MV-4-11 (cell line): ENCODE measurements at places on chromosomes 5 and 9.

- DNase-seq, result no peak
Measured at GRCh38 chr5:168209997-168210396, 81.4 kb upstream of the WWC1 start.

GRCh38 chr9:124440786-124441185 lies 9.5 kb upstream of the ADGRD2 start:
- DNase-seq, result no peak

GRCh38 chr9:89731262-89732182 lies 126.7 kb downstream of the GADD45G start:
- DNase-seq, result no peak

GRCh38 chr5:4130819-4131218 lies 535.2 kb downstream of the IRX1 start:
- no peak for DNase-seq

DNA sequence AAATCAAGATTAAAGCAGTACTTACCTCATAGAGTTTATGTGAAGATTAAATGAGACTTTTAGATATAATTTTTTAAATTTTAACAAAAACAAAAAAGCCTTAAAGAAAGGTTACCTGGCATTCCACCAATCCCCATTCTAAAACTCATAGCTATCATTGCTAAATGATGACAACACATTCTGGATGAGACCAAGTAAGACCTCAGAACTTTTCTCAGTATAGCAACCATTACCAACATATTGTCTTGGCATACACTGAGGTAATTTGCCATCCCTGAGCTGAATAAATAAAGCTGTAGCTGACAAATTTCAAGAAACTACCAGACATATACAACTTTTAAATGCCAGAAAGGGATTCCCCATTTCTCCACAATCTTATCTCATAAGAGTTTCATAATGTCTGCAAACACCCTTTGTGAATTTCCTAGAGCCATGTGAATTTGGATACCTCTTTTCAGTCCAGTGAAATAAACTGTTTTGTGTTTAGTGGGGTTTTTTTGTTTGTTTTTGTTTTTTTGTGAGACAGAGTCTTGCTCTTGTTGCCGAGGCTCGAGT lies 29.5 kb downstream of the RANBP3L start:
- DNase-seq, result no peak

DNA sequence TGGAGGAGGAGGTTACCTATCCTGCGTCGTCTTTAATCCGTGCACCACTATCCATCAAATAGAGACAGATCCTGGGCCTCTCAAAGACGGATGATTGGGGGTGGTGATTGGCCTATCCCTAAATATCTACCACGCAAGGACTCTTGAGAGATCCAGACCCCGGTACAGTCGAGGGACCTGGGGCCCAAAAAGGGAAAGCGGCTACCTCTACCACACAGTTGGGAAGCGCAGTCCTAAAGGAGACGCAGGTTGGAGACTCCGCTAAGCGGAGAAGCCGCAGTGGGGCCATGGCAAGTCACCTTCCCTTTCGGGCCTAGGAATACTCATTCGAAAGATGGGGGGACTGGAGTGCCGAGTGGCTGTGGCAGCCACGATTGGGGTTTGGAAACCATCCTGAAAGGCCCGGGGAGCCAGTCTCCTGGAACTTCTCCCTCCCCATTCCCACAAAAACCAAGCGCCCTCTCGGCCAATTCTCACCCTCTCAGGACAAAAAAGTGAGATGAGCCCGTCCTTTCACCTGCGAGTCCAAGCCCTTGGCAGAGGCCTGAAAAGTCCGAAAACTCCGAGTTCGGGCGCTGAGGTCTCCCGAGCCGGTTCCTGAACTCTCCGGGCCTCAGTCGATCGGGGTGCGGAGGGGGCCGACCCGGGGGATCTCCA lies 499 bp upstream of the FOXE1 start:
- DNase-seq, result no peak

GRCh38 chr5:99243111-99243510 lies 314.3 kb upstream of the CHD1 start:
- no peak for DNase-seq

DNA sequence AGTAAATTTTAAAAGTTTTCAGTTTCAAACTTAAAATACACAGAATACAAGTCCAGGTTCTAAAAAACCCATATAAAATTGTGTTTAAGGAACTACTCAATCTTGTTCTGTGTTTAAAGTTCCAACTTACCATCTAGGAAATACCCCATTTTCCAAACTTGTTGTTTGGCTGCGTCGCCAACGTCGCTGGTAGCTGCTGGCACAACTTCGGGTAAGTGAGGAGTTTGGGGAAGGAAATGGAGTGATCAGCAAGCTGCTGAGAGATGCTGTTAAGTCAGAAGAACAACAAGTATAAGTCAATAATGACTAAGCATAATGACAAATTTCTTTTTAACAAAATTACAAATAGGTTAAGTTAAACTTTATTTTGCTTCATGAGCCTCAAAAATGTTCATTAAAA lies 71.3 kb upstream of the RAPGEF6 start:
- DNase-seq, result no peak

DNA sequence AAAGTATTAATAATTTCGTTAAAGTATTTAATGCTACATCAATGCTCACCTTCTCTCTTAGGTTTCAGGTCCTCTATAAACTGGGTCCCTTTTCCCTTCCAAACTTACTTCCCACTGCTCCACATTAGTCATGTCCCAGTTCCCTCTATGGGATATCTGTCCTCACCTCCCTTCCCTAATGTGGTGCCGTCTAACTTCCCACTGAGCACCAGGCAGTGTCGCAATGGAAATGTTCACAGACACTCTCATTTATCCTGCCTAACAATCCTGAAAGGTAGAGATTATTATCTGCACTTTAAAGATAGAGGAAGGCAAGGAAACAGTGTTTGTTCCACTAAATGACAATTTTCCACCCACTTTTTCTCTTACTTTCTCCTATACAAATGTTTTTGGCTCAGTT lies 329.7 kb downstream of the CWC27 start:
- DNase-seq, result no peak

GRCh38 chr5:39569857-39570256 lies 145.1 kb upstream of the DAB2 start:
- DNase-seq, result no peak

DNA sequence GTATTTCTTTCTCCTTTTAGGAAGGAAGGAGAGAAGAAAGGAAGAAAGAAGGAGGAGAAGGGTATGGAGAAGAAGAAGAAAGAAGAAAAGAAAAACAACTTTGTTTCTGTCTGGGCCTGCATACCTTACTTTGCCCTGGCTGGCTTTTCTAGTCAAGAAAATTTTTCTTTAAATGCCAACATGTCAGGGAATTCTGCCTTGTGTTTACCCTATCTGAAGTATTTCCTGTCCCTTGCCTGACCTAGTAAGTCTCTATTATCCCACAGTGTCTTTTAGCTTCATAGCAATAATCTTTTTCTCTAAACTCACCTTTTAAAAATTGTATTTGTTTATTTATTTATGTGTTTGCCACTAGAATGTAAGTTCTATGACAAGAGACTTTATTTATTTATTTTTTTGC lies 1864.1 kb downstream of the EFNA5 start:
- DNase-seq, result no peak

- DNase-seq, result no peak
Measured at GRCh38 chr9:136058084-136058483, 37.0 kb downstream of the NACC2 start.

DNA sequence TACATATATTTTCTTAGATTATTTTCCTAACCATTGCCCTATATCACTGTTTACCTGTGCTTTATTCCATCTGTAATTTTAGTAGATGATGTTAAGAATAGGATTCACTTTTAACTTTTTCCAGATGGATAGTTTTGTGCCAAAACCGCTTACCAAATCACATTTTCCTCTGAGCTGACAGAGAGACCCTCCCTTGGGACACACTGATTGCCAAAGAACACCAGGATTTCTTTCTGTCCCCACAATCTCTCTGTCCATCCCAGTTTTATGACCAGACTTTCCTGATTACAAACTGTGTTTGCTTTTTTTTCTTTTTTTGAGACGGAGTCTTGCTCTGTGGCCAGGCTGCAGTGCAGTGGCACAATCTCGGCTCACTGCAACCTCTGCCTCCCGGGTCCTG lies 81.3 kb upstream of the SPATA31C2 start:
- no peak for DNase-seq
